Ovary (tissue), 10 donors: ENCODE measurements at places on chromosomes 6 and 20.

DNA sequence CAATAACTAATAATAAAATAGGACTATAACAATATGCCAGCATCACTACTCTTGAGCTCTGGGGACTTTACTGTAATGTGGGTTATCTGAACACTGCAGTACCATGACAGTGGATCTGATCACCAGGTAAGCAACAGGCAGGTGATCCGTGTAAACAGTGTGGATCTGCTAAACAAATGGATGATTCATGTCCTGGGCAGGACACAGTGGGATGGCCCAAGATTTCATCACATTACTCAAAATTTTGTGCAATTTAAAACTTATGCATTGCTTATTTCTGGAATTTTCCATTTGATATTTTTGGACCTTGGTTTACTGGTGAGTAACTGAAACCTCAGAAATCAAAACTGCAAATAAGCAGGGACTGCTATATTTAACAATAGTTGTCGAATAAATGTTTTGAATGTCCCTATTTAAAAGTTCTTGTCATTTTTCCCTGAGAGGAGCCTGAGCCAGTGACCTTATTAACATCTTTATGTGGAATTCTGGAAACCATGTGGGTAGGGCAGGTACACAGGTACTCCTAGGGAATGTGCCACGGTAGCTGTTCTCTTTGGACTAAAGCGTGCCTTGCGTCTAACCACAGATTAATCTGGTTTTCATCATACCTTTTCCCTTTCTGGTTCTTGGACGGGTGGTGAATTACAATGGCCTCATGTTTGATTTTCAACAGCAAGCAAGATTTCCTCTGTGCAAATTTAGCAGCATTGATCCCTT lies 214.5 kb upstream of the SASH1 start:
- DNase-seq: no peak

DNA sequence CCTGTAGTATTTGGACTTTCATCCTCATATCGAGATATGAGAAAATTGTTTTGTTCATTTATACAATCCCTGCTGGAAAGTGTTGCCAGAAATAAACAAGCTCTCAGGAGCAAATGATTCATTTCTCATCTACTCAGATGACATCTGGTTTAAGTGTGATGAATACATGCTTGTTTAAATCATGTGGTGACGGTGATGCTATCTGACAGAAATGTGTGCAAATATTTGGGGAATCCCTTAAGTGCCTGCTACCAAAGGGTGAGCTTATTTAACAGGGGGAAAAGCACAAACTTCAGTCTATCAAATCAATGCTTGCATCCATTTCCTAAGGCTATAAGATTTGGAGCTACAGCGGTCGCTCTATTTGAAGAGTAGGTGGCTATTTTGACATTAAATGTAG lies 368.3 kb upstream of the SASH1 start:
- DNase-seq: no peak

DNA sequence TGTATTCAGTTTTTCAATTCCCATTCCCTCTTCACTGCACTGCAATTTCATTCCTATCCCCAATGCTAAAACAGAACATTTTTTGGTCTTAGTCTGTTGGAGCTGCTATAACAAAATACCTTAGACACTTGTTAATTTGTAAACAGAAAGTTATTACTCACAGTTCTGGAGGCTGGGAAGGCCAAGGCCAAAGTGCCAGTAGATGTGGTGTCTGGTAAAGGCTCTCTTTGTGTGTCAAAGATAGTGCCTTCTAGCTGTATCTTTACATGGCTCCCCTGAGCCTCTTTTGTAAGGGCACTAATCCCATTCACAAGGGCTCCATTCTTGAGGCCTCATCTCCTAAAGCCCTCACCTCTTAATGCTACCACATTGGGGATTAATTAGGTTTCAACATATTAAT lies 40.0 kb downstream of the PHIP start:
- no peak for DNase-seq

DNA sequence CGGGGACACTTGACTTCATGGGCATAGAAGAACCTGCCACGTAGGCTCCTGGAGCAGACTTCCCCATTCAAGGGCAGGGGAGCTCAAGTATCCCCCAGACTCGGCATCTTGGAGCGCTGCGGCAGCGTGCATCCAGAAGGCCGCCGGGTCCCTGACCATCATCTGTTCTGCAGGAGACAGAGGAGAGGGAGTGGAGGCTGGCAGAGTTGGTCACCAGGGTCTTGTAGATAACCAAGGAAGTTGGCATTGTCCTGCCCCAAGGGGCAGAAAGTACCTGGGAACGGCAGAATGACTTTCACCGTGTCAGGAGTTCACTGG lies 82.8 kb downstream of the TCP11 start:
- no peak for DNase-seq

- no peak for DNase-seq
These were observed 22.9 kb upstream of the AFDN start for GRCh38 chr6:167803816-167804215.

- no peak for DNase-seq
These were observed 55.0 kb downstream of the SOX4 start for GRCh38 chr6:21648475-21649050.

GRCh38 chr6:7234547-7234946 lies 78.5 kb downstream of the SSR1 start:
- no peak for DNase-seq

GRCh38 chr6:34196116-34196832 lies 40.4 kb upstream of the HMGA1 start:
- DNase-seq: peak; percentile 85

- DNase-seq: no peak
These were observed 9.7 kb downstream of the MAP1LC3A start for GRCh38 chr20:34567892-34568865.
